Caco-2 (cell line): ENCODE measurements at places on chromosomes 16 and 17. TPM values are rescaled to one million over a fixed set of nuclear protein-coding genes. Genes with fewer than 3 reads are reported as not detected.

DNA sequence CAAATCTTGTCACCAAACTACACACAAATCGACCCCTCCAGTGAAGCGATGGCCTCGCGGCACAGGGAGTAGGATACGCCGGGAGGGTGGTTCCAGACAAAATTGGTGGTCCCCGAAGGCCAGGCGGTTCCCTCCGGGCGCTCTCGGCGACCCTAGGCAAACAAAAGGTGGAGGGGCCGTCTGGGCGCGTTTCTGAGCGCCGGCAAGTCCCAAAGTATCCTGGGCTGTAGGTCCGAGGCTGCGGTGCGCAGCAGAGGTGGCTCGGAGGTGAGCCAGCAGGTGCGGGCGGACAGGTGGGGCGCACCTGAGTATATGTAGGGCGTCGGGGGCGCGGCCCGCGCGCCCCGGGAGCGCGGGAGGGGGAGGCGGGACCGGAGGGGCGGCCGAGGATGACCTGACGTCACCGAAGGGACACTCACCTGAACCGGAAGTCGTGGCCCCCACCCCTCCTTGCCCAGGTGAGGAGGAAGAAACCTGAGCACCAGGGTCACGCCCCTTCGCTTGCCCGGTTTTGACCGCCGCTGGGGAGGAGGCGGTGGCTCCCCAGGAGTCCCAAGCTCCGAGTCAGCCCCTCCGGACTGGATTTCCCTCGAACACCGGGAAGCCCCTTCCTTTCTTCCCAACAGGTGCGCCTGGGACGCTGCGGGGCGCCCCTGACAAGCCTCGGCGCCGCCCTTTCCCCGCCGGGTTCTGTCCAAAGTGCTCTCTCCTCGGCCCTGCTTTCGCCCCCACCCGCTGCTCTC, at the start of gene CLDN7:
CLDN7 (minus strand) TSS at position 287 of the 743 bp plus-strand sequence. CDS start 435 bp downstream, outside the sequence.
- peaks cover 26% of the 10 kb centered on the region for H3K4me1 ChIP-seq
- H3K27ac ChIP-seq = peak within 1 kb of the TSS; percentile 97
- no peaks in the 10 kb centered on the region for H3K27me3 ChIP-seq

DNA sequence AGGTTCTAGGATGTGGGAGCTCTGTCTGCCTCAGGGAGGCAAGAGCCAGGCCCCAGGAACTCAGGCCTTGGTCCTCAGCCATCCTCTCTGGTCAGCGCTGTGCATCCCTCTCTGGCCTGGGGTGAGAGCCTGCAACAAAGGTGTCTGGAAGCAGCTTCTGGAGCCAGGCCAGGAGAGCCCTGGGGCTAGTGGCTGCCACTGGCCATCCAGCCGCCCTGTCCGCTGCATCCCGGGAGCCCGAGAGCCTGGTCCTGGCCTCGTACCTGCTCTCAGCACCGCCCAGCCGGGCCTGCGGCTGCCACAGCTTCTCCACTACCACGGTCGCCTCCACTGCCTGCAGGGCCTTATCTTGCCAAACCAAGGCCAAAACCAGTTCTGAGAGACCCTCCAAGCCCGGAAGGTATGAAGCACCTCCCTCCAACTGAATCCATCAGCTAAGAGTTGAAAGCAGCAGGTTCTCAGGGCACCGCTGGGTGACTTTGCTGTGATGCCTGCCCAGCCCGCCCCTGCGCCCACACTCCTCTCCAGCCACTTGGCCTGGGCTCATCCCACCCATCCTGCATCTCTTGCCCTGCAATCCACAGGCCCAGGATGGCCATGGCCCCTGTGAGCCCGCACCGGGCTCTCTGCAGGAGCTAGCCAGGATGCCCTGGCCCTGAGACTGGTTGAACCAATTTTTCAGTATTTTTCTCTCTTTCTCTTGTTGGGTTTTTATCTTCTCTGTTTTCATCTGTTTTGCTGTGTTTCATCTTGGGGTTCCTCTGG, 85.7 kb downstream of the AMFR start:
- no peaks in the 10 kb centered on the region for H3K4me1 ChIP-seq
- H3K27ac ChIP-seq = no peak overlapping the region
- no peak for DNase-seq
- no peaks in the 10 kb centered on the region for H3K36me3 ChIP-seq
- no peak overlapping the region for H3K4me3 ChIP-seq
- H3K27me3 ChIP-seq = no peaks in the 10 kb centered on the region

DNA sequence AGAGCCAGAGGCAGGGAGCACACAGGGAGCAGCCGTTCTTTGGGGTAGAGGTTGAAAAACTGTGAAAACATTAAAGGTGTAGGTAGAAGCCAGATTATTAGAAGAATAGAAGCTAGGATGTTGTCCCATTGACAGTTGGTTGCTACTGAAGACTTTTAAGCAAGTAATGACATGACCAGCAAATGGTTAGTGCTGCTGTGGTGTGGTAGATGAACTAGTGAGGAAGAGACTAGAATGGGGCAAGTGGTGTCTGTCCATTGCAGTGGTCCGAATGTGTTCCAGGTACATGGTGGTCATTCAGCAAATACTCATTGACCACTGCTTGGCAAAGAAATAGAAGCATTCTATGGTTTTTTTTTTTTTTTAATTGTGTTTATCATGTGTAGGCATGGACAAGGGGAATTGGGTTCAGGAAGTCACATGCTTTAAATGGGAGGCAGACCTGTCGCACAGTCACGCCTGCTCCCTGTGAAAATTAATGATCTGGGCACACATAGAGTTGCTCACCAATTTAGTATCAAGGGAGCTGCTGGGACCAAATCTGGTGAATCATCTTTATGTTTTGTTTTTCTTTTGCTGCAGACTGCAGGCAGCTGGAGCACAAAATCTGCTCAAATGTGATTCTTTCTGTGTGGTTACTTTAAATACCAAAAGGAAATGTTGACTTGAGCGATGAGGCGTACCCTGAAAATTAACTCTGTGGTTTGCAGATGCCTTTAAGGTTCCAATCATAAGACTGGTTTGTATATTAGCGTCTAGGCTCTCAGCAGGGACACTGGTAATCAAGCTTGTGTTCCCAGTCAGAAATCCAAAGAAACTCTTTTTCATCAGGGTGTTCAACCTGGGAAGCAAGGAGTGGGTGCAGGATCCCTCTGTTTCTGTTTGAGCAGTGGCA, 30.7 kb downstream of the YPEL2 start:
- H3K4me3 ChIP-seq = no peak overlapping the region
- no peaks in the 10 kb centered on the region for H3K27me3 ChIP-seq
- no peak overlapping the region for H3K27ac ChIP-seq
- peaks cover 23% of the 10 kb centered on the region for H3K4me1 ChIP-seq
- DNase-seq = no peak

MT1M gene
- not detected in 2 replicates for total RNA-seq

DNA sequence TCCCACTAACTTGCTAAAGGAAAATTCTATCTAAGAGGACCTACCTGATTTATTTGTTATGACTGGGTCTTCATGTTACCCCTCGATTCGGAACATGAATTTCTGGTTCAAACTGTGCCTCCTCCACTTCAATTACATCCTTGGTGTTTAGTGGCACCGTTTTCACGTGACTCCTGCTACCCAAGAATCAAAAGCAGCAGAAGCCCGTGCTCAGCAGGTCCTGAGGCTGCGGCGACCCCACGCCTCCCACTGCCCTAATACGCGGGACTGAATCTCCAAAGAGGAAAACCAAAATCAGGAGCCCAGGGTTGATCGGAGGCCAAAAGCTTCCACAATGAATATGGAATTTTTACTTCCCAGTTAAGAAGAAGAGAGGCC, 94.0 kb upstream of the METRNL start:
- DNase-seq = no peak
- no peaks in the 10 kb centered on the region for H3K4me1 ChIP-seq
- no peak overlapping the region for H3K27ac ChIP-seq
- H3K36me3 ChIP-seq = no peaks in the 10 kb centered on the region

DNA sequence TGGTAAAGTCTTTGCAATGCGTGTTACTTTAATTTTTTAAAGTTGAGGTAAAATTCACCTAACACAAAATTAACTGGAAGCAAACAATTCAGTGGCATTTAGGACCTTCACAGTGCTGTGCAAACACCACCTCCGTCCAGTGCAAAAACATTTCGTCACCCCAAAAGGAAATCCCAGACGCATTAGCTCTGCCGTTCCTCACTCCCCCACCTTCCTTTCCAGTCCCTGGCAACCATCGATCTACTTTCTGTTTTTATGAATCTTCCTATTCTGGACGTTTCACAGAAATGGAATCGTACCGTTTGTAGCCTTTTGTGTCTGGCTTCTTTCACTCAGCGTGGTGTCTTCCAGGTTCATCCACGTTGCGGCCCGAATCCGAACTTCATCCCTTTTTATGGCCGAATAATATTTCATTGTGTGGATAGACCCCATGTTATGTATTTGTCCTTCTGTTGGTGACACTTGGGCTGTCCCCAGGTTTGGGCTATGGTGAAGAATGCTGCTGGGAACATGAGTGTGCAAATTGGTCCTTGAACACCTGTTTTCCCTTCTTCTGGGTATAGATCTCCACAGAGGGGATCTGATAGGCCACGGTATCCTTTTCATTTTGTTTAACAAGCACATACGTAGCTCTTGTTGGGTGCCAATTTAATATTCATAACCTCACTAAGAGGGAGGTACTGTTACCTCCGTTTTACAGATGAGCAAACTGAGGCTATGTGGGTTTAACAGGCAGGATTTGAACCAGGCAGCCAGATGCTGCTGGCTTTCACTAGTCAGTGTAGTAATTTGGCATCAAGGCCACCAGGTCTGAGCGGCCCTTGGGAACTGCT, 232.0 kb upstream of the GSE1 start:
- no peak for DNase-seq
- no peaks in the 10 kb centered on the region for H3K36me3 ChIP-seq
- peaks cover 19% of the 10 kb centered on the region for H3K4me1 ChIP-seq
- H3K4me3 ChIP-seq = no peak overlapping the region

DPEP2 gene
- total RNA-seq = not detected in 2 replicates

GRCh38 chr16:87715658-87716057, 50.1 kb downstream of the KLHDC4 start:
- no peak overlapping the region for H3K27ac ChIP-seq
- H3K4me3 ChIP-seq = no peak overlapping the region
- no peaks in the 10 kb centered on the region for H3K4me1 ChIP-seq
- DNase-seq = no peak

- no peaks in the 10 kb centered on the region for H3K36me3 ChIP-seq
- H3K27me3 ChIP-seq = no peaks in the 10 kb centered on the region
- H3K4me1 ChIP-seq = no peaks in the 10 kb centered on the region
- DNase-seq = peak; percentile 35
- no peak overlapping the region for H3K27ac ChIP-seq
Observed at GRCh38 chr17:82679586-82680465, 18.7 kb downstream of the RAB40B start.

MYCBPAP gene
- 1.3 and 2.7 TPM in 2 replicates for total RNA-seq

DNA sequence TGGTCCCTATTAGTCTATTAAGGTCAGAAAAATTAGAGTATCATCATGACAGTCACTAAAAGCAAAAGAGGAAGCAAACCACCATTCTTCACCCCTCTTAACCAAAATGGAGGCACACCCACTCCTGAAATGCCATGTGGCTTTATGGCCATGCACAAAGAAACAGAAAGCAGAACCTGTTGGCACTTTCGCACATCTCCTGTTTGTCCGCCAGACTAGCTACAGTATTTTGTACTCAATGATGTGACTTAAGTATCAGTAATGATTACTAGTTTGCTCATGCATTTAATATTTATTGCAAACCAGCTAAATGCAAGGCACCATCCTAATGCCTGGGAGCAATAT, 70.2 kb upstream of the GNAO1 start:
- H3K27me3 ChIP-seq = no peaks in the 10 kb centered on the region
- no peaks in the 10 kb centered on the region for H3K4me1 ChIP-seq
- no peak for DNase-seq
- H3K27ac ChIP-seq = no peak overlapping the region
- no peak overlapping the region for H3K4me3 ChIP-seq
- H3K36me3 ChIP-seq = no peaks in the 10 kb centered on the region

GRCh38 chr17:65515959-65516948, 45.2 kb downstream of the AXIN2 start:
- H3K27ac ChIP-seq = peak overlapping the region; percentile 91
- no peaks in the 10 kb centered on the region for H3K36me3 ChIP-seq
- H3K4me1 ChIP-seq = peaks cover 19% of the 10 kb centered on the region
- no peaks in the 10 kb centered on the region for H3K27me3 ChIP-seq
- H3K4me3 ChIP-seq = no peak overlapping the region

HSD17B1 gene
- 2.3 and 4.0 TPM in 2 replicates for total RNA-seq

DNA sequence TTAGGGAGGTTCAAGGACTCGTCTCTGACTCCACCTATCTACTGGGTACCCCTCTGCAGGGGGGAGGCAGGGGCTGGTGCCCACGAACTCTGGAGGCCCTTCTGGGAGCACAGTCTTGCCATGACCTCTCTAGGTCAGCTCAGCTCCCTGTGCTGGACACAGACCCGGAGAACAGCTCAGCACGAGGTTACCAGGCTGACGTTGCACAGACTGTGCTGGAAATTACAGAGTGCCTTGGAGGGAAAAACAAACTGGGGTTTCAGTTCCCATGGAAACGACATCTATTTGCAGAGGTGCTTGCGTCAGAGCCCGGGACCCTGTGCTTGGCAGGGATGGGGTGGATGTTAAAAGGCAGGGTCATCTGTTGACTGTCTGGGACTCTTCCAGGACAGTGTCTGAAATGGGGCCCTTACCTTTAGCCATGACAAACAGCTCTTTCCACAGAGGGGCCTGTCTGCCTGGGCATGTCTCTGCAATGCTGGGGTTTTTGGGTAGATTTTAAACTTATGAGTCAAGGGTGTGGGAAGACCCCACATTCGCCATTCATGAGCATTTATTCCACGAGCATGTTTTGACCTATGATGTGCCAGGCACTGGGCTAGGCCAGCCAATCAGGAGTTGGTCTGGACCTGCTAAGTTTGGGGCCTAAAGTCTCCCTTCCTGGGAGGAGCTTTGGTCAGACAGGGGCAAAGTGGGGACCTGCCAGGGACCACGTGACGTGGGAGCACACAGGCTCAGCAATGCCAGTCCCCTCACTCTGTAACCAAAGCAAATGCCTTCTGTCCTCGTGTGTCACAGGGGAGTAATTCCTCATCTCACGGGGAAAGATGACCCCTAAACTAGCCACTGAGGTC, 22.5 kb downstream of the CCR7 start:
- peak; percentile 19 for DNase-seq
- H3K4me1 ChIP-seq = no peaks in the 10 kb centered on the region
- H3K36me3 ChIP-seq = no peaks in the 10 kb centered on the region
- H3K27ac ChIP-seq = no peak overlapping the region

GRCh38 chr16:50066482-50067289, 916 bp downstream of the HEATR3 start:
- peak overlapping the region; percentile 88 for H3K27ac ChIP-seq
- H3K4me3 ChIP-seq = peak overlapping the region; percentile 86
- no peaks in the 10 kb centered on the region for H3K27me3 ChIP-seq
- no peak for DNase-seq

- no peak overlapping the region for H3K4me3 ChIP-seq
- no peak for DNase-seq
- no peak overlapping the region for H3K27ac ChIP-seq
- H3K36me3 ChIP-seq = no peaks in the 10 kb centered on the region
- no peaks in the 10 kb centered on the region for H3K27me3 ChIP-seq
Observed at GRCh38 chr16:450385-450784, 24.9 kb downstream of the RAB11FIP3 start.

DNA sequence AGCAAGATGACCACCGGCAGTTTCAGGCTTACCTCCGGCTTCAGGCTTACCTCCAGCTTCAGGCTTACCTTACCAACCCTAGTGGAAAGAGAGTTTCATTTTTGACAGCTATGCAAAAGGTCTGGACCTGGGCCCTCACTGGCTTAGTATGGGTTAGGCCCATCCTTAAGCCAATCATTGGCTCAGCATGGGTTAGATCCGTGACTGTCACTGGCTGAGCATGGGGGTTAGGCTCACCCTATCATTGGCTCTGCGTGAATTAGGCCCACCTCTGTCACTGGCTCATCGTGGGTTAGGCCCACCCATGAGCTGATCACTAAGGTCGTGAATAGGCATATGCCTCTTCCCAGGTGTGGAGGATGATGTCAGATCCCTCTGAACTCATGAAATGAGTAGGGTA, 8.1 kb downstream of the NDE1 start:
- H3K4me3 ChIP-seq = no peak overlapping the region
- H3K27ac ChIP-seq = no peak overlapping the region
- H3K4me1 ChIP-seq = no peaks in the 10 kb centered on the region
- H3K36me3 ChIP-seq = peaks cover 2% of the 10 kb centered on the region; the same call in 1 of the 2 replicates
- H3K27me3 ChIP-seq = no peaks in the 10 kb centered on the region

SPECC1 gene
- 111 and 123 TPM in 2 replicates for total RNA-seq

PERCC1 gene
- total RNA-seq = 2.0 and 2.1 TPM in 2 replicates
